HuH-7.5 (cell line): ENCODE measurements at places on chromosomes 13 and 19.
A peak's percentile ranks its signal among the peaks of the same experiment; 100 is the strongest.

GRCh38 chr13:110874508-110874960 lies 40.3 kb downstream of the ANKRD10 start:
- DNase-seq = peak; percentile 66

GRCh38 chr13:58452123-58452623 lies 820.6 kb downstream of the PCDH17 start:
- peak; percentile 5 for DNase-seq

DNA sequence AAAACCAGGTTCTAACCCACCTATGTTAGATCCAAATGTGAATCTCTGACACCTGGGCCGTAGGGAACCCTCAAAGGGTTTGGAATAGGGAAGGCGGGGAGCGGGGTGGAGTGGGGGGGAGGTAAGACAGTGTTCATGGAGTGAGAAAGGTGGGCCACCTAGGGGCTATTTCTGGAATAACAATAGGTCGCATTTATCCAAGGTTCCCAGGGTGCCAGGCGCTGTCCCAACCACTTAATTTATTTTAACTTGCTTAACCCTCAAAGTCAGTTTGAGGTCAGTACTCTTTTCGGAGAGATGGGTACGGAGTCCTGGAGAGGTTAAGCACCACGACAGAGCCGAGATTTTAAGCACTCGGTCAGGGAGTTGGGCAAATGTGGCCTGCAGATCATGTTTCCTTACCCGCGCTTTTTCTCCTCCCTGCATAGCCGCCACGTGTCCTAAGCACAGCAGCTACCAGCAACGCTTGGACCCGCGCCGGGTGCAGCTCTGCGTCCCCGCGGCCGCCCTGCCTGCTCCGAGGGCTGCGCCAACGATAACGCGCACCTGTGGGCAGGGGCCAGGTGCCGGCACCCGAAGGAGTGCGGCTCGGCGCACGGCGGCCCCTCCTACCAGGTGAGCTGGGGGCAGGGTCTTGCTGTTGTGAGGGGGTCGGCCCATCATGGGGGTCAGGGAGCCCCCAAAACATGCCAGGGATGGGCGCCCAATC lies 25.0 kb upstream of the FXYD3 start:
- peak; percentile 92 for DNase-seq

DNA sequence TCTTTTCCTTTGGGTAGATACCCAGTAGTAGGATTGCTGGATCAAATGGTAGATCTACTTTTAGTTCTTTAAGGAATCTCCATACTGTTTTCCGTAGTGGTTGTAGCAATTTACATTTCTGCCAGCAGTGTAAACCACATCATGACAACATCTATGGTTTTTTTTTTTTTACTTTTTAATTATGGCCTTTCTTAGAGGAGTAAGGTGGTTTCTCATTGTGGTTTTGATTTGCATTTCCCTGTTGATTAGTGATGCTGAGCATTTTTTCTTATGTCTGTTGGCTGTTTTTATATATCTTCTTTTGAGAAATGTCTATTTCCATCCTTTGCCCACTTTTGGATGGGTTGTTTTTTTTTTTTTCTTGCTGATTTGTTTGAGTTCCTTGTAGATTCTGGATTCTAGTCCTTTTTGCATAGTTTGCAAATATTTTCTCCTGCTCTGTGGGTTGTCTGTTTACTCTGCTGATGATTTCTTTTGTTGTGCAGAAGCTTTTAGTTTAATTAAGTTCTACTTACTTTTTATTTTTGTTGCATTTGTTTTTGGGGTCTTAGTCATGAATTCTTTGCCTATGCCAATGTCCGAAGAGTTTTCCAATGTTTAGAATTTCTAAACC lies 38.8 kb downstream of the TDRD3 start:
- no peak for DNase-seq

DNA sequence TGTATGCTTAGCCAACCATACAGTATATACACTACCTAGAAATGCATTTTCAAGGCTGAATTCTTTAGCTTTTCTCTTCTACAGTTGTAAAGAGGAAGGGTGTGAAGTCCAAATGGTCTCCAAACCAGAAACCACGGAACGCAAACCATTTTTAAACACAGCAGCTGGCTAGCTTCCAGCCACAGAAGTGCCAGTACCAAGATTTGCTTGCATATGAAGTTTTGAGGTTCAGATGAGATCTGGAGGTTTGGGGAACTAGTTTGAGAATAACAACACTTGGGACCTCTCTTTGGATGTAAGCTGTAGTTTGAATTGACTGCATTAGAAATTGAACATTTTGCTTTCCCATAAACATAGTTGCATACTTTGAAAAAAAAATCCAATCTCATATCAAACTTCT lies 1243.5 kb downstream of the EFNB2 start:
- DNase-seq = no peak

GRCh38 chr13:99757756-99758459 lies 213.7 kb downstream of the ZIC5 start:
- DNase-seq = no peak

DNA sequence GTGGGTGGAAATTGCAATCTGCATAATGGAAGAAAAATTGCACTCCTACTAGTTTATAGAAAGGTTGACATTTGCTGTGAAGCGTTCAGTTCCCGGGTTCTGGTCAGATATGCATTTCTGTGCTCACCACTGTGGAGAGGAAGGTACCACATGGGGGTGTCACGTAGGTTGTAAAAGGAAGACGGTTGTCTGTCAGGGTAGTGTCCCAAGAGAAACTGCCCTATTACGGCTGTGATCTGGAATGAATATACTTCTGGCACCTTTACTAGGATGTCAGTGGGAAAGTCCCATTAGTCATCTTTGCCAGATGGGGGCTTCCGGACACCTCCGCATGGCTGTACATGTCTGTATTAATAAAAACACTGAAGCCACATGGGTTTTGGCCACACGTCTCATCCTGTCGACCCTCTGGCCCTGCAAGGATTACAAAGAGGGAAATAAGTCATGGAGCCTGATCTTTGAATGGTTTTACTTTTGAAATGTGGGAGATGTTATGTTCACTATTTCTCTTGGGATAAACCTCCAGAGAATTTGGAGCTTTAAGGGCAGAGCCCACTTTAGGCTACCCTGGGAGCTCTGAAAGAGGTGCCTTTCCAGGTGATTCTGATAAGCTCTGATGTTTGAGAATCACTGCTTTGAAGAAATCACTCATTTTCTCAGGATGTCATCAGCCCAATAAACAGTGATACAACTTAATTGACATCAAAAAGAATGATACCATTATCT lies 133.9 kb downstream of the AKAP11 start:
- no peak for DNase-seq

- DNase-seq = no peak
Observed at GRCh38 chr13:23749288-23749873, 139.8 kb downstream of the MIPEP start.

- DNase-seq = no peak
Observed at GRCh38 chr13:105719859-105720258, 815.6 kb downstream of the EFNB2 start.

- DNase-seq = peak; percentile 70
Observed at GRCh38 chr19:10654610-10655456, 687 bp downstream of the ILF3 start.

DNA sequence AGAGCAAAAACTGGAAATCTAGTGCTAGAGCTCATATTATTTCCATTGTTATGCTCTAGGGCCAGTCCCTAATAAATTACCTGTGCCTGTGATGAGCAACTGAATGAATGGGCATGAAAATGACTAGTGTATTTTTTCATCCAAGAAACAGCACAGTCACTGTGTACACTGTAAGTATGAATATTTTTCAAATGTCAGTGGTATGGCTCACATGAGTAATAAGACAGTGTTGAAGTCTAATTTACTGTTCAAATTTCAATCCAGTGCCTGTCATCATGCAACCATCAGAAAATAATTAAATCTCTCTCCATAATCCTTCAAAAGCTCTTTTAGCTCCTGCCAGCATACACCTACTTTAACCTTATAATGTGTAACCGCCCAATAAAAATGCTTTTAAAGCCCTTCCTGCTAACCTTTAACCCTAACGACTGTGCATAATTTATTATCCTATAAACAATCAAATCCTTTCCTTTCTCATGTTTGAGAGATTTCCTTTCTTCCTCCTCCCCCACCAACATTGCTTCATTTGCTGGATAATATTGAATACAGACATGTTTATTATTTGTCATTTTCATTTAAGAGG lies 378.3 kb downstream of the GPC5 start:
- no peak for DNase-seq

DNA sequence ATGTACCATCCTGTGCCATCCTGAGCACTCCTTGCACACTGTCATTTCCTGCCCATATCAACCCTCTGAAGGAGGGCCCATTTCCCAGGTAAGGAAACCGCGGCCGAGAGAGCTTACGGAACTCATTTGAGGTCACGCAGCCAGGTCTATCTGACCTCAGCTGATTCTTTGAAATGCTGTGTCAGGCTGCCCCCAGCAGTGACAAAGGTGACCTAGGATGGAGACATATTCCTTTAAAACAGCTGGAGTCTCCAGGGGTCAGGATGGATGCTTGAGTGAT lies 42.2 kb upstream of the VSTM2B start:
- DNase-seq = no peak

GRCh38 chr13:26255691-26256277 lies 1.9 kb downstream of the CDK8 start:
- DNase-seq = no peak

GRCh38 chr13:27570906-27571305 lies 49.4 kb downstream of the LNX2 start:
- no peak for DNase-seq

DNA sequence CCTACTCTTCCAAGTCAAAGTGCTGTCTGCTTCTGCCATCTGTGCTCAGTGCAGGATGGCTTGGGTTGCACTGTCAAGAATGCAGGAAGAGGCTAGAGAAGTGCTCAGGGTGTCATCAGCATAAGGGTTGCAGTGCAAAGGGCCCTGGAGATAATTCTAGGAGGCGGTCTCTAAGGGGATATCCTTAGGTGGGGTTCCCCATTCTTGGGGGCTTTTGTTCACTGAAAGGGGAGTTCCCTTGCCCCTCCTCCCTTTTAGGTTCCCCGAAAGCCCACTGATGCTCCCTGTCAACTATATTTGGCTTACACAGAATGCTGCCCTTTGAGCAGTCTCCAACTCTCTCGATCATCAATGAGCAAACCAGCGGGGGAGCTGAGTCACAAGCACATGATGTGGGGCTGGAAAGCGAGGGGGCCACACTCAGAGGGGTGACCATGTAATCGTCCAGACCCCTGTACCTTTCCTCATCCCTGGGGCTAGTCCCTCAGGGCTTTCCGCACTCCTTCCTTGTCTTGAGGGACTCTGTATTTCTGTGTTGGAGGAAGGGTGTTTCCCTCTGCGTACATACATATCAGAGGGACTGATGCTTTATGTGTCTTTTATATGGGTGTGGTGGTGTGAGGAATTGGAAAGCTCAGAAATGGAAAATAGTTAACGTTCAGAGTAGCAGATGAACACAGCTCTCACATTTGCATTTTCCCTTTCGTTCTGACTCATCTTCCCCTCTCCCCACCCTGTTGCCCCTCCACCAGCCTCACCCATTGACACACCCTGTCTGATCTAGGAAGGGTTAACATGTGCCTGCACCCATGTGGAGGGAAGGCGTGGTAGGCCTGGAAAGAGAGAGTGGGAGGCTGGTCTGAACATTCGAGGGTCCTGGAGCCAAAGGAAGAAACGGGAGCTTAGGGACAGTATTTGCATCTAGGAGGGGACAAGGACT lies 6.7 kb downstream of the ZBTB32 start:
- DNase-seq = no peak

DNA sequence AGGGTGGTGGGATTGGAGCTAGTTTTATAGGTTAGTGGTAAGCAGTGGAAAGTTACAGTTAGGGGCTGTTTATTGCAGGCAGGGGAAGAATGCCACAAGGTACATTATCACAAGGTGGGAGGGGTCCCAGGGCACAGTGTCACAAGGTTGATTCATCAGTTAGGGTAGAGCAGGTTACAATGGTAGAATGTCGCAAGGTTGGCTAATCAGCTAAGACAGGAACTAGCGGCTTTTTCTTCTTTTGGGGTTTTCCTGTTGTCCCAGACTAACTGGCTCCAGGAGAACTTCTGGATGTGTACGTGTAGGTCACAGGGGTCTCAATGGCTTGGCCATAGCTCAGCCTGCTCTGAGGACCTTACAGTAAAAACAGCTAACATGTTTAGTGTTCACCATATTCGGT lies 1221.1 kb downstream of the SLITRK1 start:
- DNase-seq = no peak

DNA sequence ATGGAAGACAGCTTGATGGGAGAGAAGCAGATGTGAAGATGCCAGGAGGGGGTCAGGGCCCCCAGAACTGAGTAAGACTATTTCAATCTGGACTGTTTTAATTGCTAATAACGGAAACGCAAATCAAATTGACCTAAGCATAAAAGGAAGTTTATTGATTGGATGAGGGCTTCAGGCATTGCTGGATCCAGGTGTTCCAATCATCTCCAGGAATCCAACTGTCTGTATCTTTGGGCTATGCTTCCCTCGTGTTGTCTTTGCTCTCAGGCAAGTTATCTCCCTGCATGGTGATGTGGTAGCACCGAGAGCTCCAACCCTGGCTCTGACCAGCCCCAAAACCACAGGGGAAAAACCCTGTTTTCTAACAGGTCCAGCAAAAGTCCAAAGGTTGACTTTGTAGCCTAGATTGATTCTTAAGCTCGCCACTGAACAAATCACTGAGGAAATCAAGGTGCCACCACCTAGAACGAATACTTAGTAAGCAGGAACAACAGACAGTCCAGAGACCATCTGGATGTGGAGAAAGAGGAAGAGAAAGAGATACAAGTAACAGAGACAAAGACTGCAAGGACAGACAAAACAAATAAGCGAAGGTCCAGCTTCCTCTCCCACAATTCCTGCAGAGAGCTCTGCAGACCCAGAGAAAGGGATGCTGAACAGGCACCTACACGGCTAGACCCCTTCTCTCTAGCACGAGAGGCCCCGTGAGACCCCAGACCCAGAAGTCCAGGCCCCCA lies 1.2 kb upstream of the C19orf81 start:
- DNase-seq = no peak

DNA sequence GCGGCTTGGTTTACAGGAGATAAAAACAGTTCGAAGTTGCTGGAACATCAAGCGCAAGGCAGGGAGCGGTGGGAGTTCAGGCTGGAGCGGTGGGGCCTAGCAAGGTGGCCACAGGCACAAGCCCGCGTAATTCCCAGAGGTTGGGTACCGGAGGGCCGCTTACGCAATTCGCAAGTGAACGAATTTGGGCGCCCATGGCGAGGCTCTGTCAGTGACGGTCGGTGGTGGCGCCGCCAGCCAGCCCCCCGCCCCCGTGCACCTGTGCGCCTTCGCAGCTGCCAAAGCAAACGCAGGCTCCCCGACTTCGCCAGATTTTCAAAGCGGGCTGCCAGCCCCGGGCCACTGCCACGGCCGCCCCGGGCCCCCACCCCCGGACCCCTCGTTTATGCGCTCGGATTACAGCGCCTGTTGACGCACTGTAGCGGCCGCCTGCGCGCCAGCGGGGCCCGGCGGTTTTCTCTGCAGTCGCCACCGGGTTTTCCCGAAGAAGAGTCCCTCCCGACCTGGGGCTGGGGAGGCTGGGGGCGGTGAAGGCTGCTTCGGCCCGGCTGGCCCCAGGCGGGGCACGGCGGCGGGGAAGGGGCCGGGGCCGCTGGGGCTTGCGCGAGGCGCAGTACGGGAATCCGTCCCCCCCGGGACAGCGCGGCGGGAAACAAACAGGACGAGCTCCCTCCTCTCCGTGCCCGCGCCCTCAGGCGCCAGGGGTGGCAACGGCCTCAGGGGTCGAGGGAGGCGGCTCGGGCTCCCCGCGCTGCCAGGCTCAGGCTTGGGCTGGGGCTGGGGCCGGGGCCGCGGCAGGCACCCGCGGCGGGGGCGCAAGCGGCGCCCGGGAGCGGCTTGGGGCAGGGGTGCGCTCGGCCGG lies 709 bp downstream of the N4BP2L1 start:
- DNase-seq = no peak

GRCh38 chr13:110913322-110914080 lies 1.4 kb downstream of the ANKRD10 start:
- no peak for DNase-seq

GRCh38 chr19:32828643-32829344 lies 40.8 kb downstream of the SLC7A9 start:
- no peak for DNase-seq
